Stimulated activated naive CD4-positive, alpha-beta T cell treated with Interleukin-2 at 50 U/mL for 16 hours (primary cell): ENCODE measurements at places on chromosomes 1 and 21.
A peak's percentile ranks its signal among the peaks of the same experiment; 100 is the strongest.

- DNase-seq, result no peak
These were observed 50.2 kb downstream of the CCDC185 start for GRCh38 chr1:223443397-223443796.

DNA sequence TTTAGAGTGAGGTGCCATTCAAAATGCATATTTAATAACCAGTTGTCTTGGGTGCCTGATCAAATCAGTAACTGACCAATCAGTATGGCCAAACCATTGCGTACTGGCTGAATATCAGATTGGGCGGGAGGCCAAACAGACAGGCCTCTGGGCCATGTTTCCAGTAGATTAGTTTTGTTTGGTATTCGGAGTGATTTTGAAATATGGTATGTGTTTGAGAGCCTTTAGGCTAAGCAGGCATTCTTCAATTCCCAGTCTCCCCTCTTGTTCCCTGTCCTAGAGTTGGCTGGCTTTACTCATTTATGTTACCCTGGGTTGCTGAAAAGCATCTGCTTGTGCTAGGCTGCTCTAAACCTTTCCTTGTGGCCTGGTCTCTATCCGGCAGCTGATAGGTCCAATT is 80.1 kb downstream of the BACH1 start:
- no peak for DNase-seq

- DNase-seq, result no peak
These were observed 65.2 kb downstream of the SLC37A1 start for GRCh38 chr21:42578761-42579415.

- no peak for DNase-seq
These were observed 180.6 kb downstream of the COL24A1 start for GRCh38 chr1:85975912-85976371.

GRCh38 chr1:218350801-218351266 is 5.7 kb downstream of the TGFB2 start:
- no peak for DNase-seq

- DNase-seq, result no peak
These were observed 68.8 kb upstream of the RGS1 start for GRCh38 chr1:192506741-192507155.

DNA sequence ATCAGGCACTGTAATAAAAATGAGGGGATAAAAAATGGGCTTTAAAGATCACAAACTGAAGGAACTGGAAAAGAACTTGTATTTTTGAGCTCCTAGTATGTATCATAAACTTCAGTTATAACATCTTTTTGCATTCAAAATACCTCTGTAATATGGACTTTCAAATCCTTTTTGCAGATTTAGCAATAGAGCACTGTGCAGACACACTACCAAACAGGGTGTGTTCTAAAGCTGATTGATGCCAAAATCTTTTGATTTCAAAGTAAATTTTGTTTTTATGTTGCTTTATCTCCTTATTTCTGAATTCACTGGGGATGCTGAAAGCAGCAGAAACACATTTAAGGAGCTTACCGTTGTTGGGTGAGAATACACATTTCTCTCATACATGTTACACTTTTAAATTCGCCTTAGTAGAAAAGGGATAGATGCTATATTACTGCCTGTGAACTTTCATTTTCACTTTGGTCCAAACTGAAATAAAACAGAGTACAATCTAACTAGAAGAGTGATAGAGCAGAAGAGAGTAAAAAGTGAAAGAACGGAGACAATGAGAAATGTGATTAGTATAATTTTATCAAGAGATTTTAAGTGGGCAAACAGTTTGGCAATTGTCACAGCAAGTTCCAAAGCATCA is 1126.6 kb downstream of the BRINP3 start:
- no peak for DNase-seq

DNA sequence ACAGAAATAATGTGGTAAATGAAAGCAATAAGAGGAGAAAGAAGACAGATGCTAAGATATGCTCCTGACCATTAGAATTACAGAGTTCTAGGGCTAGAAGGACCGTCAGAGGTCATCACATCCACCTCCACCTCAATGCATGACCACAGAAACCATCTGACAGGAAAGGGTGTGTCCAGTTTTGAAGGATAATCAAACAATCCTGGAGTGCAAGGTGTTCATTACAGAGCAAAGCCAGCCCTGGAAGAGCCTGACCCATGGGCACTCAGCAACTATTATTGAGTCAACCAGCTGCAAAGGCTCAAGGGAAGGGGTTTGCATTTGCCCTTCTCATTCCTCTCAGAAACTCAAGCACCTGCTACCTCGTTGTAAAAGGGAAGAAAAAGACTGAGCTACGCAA is 46.4 kb downstream of the TOR1AIP2 start:
- no peak for DNase-seq

- no peak for DNase-seq
These were observed 104.7 kb downstream of the DISC1 start for GRCh38 chr1:231731268-231731667.

GRCh38 chr1:36396359-36396758 is 1.3 kb downstream of the LSM10 start:
- DNase-seq, result no peak

GRCh38 chr1:94946886-94947285 is 20.0 kb upstream of the CNN3 start:
- no peak for DNase-seq

DNA sequence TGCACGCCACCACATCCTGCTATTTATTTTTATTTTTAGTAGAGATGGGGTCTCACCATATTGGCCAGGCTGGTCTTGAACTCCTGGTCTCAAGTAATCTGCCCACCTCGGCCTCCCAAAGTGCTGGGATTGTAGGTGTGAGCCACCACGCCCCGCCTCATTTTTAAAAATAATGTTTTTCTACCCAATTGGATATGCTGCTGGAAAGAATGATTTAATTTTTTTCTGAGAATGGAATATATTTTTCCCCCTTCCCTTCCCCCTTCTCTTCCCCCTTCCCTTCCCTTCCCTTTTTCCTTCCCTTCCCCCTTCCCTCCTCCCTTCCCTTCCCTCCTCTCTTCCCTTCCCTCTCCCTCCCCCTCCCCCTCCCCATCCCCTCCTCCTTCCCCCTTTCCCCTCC is 17.7 kb upstream of the HMGN1 start:
- DNase-seq, result no peak

DNA sequence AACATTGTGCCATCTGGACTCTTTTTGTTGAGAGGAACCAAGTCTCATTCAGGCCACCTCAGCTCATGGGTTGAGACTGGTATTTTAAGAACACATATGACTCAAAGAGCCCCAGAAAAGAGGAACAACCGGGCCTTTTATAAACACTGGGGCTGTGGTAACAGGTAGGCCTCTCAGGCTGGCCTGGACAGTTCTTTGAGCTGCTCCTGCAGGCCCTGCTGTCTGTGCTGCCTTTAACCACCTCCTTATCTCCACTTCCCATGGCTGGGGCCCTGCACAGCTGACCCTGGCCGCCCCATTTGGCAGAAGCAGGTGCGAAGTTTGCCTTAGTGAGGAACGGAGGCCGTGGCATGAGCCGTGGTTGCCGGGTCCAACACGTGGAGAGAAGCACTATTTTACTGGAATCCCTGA is 163.3 kb downstream of the RHOU start:
- no peak for DNase-seq

DNA sequence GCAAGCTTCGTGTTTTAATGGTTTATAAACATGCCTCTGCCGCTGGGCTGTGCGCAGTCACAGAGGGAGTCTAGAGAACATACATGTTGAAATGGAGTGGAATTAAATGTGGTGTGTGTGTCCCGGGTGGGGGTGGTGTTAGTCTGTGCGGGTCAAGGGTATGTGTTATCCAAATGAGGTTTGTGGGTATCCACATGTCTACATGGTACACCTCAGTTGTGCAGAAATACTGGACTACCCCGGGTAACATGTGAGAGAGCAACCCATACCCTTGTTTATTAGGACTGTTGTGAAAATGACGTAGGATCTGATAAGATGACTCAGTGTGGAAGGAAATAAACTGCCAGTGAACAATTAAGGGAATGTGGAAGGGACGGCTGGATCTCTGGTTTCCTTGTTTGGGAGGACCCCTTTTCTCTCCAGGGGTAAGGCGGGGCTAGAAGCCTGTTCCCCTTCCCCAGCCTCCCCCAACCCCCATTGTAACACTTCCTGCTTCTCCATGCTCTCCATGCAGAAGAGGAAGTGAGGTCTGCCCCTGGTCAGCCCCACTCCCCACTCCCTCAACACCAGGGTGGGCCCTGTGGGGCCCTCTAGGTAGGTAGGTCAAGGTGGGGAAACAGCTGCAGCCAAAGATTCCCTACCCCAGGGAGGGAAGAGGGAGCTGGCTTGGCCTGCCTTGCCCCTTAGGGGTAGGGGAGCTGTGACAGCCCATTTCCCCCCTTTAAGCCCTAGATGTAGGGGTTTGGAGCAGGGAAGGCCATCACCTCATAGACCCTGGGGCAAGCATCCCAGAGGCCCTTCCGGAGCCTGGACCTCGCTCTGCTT is 690 bp downstream of the EPS8L3 start:
- no peak for DNase-seq

DNA sequence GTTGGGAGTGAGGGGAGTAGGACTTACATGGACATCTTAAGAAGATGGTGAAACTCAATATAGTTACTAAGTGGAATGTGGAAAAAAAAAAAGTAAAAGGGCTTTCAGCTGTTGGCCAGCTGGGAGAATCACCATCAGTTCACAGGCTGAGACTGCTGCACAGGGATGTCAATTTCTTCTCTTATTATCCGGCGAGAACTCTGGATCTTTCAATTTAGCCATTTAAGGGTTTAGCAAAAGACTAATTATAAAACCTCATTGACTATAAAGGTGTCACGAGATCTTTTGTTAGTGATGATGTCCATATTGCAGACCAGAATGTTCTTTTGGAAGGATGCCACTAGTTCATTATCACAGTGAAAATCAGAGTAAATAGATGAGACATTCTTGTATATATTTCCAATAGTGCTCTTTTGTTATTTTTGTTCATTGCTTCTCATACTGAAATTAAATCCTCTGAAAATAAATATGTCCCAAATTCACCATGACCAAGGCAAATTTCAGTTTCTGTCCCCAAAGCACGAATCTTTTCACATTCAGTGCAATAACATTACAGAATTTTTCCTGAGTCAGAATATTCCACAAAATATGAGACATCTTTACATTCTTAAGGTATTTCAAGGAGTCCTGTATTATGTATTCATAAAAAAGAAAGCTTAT is 266.1 kb downstream of the DNM3 start:
- DNase-seq, result no peak

DNA sequence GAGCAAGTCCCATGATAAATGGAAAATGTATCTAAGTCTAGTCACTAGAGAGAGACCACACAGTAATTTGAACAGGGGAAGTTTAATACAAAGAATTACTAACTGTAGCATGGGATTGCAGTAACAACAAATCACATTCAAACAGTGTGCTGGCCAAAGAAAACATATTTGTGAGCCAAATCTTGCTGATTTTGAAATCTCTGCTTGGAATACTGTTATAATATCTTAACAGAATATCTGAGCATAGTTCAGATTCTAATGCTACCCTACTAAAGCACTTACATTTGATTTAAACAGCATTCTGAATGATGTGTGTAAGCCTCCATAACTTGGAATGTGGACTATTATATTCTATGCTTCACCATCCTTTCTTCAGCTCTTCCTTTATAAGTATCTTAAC is 270.0 kb upstream of the BRINP3 start:
- DNase-seq, result no peak

- no peak for DNase-seq
These were observed 45.7 kb downstream of the MTF2 start for GRCh38 chr1:93124556-93125355.

DNA sequence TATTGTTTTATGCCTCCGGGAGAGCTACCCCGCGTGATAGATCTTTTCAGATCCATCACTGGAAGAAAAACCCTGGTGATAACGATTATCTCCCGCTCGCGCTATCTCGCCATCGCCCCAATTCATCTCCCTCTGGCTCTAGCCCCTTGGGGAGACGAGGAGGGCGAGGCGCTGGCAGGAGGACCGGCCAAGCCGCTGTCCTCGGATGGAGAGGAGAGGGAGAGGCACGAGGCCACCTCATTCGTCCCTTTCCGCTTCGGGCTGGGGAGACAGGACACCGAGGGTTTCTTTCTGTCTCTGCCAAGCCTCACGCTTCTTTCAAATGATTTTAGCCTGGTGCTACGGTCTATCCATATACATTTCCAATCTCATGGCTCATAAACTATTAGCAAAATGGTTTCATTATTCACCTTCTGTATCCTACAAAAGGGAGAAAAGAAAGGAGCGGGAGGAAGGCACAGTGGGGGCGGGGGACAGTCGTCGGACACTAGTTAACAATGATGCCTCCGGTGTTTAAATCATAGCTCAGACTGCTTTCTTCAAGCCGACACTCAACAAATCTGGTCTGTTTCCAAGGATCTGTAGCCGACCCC is 415.0 kb upstream of the ESRRG start:
- no peak for DNase-seq

DNA sequence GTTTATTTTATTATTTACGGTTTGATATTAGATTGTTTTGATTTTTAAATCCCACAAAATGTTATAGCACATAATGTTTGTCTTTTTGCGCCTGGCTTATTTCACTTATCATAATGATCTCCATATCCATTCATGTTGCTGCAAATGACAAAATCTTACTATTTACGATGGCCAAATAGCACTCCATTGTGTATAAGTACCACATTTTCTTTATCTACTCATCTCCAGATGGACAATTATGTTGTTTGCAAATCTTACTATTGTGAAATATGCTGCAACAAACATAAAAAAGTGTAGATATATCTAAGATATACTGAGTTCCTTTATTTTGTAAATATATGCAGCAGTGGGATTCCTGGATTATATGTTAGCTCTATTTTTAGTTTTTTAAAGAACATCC is 1568.3 kb downstream of the AMY1C start:
- no peak for DNase-seq

GRCh38 chr21:28207436-28208173 is 785.1 kb downstream of the LTN1 start:
- no peak for DNase-seq

- DNase-seq, result no peak
These were observed 40.9 kb downstream of the L1TD1 start for GRCh38 chr1:62235576-62235975.

GRCh38 chr1:25572708-25573590 is 29.5 kb downstream of the LDLRAP1 start:
- peak; percentile 35 for DNase-seq

- DNase-seq, result no peak
These were observed 19.7 kb upstream of the RAB4A start for GRCh38 chr1:229251185-229251584.

DNA sequence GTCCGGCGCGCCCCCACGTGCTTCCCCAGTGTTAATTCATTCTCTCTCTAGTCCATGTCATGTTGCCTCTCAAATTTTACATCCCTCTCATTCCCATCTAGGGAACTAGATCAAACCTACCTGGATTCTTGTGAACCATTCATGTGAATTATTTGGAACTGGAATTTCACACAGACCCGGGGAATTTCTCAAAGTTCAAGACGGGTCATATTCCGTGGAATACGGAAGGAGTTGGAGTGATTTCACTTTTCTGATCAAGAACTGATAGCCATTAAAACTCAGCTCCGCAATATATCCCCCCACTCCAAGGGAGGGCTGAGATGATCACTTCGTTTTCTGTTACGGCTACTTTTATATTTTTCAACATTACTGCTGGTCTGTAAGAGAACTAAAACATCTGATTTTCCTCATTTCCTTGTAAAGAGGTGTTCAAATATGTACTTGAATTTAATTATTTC is 1.0 kb upstream of the ENO1 start:
- DNase-seq, result no peak

- DNase-seq, result no peak
These were observed 14.4 kb upstream of the NOS1AP start for GRCh38 chr1:162055062-162055461.

GRCh38 chr21:22711636-22712035 is 1713.4 kb downstream of the NCAM2 start:
- DNase-seq, result no peak

GRCh38 chr1:97632075-97632474 is 288.8 kb downstream of the DPYD start:
- DNase-seq, result no peak

GRCh38 chr1:45221716-45222115 is 15.3 kb upstream of the ZSWIM5 start:
- DNase-seq, result no peak
